ENCODE measurements at places on chromosomes 1 and 21.

DNA sequence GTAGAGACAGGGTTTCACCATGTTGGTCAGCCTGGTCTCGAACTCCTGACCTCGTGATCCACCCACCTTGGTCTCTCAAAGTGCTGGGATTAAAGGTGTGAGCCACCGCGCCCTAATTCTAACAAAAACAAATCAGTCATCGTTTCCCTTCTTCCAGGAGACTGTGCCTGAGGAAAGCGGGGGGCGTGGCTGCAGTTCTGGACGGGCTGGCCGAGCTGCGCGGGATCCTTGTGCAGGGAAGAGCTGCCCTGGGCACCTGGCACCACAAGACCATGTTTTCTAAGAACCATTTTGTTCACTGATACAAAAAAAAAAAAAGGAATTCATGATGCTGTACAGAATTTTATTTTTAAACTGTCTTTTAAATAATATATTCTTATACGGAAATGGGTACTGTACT, 104.2 kb downstream of the WDR4 start:
- no peak for DNase-seq

DNA sequence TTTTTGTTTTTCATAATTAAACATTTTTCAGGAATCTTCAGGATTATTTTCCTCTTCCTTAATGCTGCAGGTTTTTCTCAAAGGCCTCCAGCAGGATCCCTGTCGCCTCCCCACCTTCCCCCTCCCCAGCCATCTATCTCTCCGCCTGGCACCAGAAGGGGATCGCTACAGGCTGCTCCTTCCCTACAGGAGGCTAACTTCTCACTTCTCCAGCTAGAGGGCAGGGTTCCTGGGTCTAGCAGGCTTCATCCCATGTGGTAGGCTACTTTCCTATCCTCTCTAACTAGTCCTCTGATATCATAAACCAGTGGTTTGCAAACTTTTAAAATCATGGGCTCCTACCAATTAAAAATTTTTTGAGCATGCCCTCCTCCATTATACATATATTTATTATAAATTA, 104.1 kb downstream of the KCNN3 start:
- no peak for DNase-seq

GRCh38 chr1:58765441-58765840, 18.4 kb downstream of the JUN start:
- DNase-seq, result no peak

GRCh38 chr1:34113887-34114286, 51.1 kb downstream of the CSMD2 start:
- DNase-seq, result no peak

GRCh38 chr21:23160914-23161313, 2162.7 kb downstream of the NCAM2 start:
- DNase-seq, result no peak

- DNase-seq, result no peak
These were observed 55.3 kb upstream of the RCC1 start for GRCh38 chr1:28450561-28450960.

DNA sequence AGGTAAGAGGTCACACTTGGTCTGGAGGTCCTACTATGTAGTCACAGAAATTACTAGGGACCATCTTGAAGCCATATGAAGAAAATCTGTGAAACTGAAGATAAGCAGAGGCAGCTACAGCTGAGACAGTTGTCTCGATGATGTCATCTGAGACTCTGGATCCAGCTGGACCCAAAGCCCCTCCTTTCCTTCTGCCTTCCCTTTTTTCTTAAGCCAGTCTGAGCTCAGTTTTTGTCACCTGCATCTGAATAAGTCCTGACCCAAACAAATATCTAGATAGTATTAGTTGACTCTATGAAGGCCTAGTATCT, 143.3 kb downstream of the ETS2 start:
- DNase-seq, result no peak

Data from posterior cingulate gyrus (tissue), 11 donors.